ENCODE measurements at places on chromosomes 16 and 17. TPM values are rescaled to one million over a fixed set of nuclear protein-coding genes. Genes with fewer than 3 reads are reported as not detected.

The CRYBA1 gene
- polyA plus RNA-seq, result not detected

The KRT12 gene
- not detected for polyA plus RNA-seq

The HAPSTR1 gene
- polyA plus RNA-seq, result 18.0 TPM

The MT1G gene
- 9.3 TPM for polyA plus RNA-seq

The CEMP1 gene
- polyA plus RNA-seq, result 1.0 TPM

The CCL16 gene
- polyA plus RNA-seq, result not detected

The SPATA22 gene
- not detected for polyA plus RNA-seq

The CMTM1 gene
- polyA plus RNA-seq, result not detected

The CHST4 gene
- polyA plus RNA-seq, result not detected

The CDC42EP4 gene
- polyA plus RNA-seq, result 15.5 TPM

The TRAPPC2L gene
- polyA plus RNA-seq, result 97.9 TPM

The NME3 gene
- 23.9 TPM for polyA plus RNA-seq

The PMFBP1 gene
- polyA plus RNA-seq, result 1.5 TPM

The PSMD7 gene
- 163 TPM for polyA plus RNA-seq

The NOG gene
- 4.9 TPM for polyA plus RNA-seq

The HYDIN gene
- 0.80 TPM for polyA plus RNA-seq

The KRTAP2-3 gene
- polyA plus RNA-seq, result not detected

The TMEM100 gene
- polyA plus RNA-seq, result not detected

The CCDC40 gene
- 0.73 TPM for polyA plus RNA-seq

The TBC1D26 gene
- polyA plus RNA-seq, result not detected

The KRT40 gene
- not detected for polyA plus RNA-seq

The DOC2A gene
- 2.3 TPM for polyA plus RNA-seq

The NGFR gene
- polyA plus RNA-seq, result 5.3 TPM

The TBC1D3D gene
- polyA plus RNA-seq, result 2.5 TPM

The FBXL19 gene
- polyA plus RNA-seq, result 0.52 TPM

The TLK2 gene
- polyA plus RNA-seq, result 16.3 TPM

The DNAI2 gene
- not detected for polyA plus RNA-seq

The SPN gene
- polyA plus RNA-seq, result not detected

The FLOT2 gene
- polyA plus RNA-seq, result 26.7 TPM

The SCPEP1 gene
- 25.3 TPM for polyA plus RNA-seq

The SLC5A11 gene
- polyA plus RNA-seq, result 18.1 TPM

The MAPT gene
- 20.1 TPM for polyA plus RNA-seq

The COL1A1 gene
- polyA plus RNA-seq, result not detected

The ATP1B2 gene
- 70.0 TPM for polyA plus RNA-seq

All from Purkinje cell (primary cell).